ENCODE measurements at places on chromosomes 7 and 10.
A peak's percentile ranks its signal among the peaks of the same experiment; 100 is the strongest.

GRCh38 chr7:70630440-70630817 is 501.5 kb upstream of the GALNT17 start:
- DNase-seq = no peak

GRCh38 chr10:44411251-44411650 is 26.4 kb upstream of the CXCL12 start:
- DNase-seq = no peak

- DNase-seq = no peak
Measured at GRCh38 chr10:57716884-57717283, 550.8 kb downstream of the IPMK start.

DNA sequence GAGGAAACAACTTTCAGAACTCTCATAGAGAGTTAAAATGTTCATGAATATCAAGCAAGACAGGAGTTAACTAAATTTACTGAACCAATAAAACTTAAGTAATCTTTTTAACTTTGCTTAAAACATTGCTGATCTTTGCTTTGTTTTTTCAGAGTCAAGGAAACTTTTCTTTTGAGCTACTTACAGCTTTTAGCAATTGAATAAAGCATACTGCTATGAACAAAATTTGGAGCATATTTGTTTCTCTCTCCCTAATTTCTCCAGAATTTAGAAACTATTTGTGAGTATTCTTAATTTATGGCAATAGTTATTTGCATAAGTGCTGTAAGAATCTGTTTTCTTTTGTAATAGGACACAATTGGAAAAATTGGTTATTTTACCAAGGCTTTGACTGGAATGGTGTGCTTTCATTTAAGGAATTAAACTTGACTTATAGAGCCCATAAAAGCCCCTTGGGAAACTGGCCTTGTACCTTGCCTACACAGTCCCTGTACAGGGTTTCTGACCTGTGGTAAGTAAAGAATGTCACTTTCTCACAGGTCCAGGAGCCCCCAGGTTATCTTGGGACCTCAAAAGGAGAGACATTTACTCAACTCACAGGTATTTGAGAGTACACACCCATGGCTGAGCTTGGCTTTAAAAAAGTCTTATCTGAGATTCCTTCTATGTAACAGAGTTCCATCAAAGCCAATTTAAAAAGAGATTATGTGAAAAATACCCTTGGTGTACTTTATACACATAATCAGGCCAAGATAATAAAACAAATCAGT is 23.3 kb upstream of the KIAA1549 start:
- DNase-seq = no peak

DNA sequence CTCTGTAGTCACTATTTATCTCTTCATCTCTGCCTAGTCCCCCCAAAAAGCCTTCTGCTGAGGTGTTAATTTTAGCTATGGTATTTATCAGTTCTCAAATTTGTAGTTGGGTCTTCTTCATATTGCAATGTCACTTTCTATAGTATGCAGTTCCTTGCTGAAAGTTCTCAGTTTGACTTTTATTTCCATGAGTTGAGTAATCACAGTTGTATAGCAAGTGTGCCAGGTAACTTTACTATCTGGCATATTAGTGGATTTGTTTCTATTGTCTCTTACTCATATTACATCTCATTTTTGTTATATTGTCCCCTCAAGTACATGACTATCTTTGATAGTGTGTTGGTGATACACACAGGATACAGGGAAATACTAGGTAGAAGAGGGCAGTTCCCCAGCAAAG is 152.8 kb downstream of the CUBN start:
- no peak for DNase-seq

DNA sequence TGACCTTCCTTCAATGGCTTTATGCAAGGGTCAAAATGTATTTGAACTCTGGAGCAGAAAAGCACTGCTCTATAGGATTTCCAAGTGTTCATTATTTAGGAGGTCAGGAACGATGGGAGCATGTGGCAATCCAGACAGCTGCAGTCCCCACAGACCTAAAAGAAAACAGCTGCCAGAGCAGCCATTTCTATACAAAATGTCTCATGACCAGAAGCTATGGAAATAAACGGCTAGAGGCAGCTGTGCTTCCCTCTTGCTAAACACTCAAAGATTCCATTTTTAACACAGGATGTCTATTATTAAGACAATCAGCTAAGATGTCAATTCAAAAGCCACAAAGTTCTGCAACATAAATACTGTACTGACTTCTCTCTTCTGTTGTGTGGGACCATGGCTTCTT is 879.1 kb upstream of the C7orf33 start:
- no peak for DNase-seq

- DNase-seq = no peak
Measured at GRCh38 chr7:73685311-73685710, 1.9 kb downstream of the BUD23 start.

- DNase-seq = no peak
Measured at GRCh38 chr7:85776691-85777345, 590.0 kb upstream of the SEMA3D start.

DNA sequence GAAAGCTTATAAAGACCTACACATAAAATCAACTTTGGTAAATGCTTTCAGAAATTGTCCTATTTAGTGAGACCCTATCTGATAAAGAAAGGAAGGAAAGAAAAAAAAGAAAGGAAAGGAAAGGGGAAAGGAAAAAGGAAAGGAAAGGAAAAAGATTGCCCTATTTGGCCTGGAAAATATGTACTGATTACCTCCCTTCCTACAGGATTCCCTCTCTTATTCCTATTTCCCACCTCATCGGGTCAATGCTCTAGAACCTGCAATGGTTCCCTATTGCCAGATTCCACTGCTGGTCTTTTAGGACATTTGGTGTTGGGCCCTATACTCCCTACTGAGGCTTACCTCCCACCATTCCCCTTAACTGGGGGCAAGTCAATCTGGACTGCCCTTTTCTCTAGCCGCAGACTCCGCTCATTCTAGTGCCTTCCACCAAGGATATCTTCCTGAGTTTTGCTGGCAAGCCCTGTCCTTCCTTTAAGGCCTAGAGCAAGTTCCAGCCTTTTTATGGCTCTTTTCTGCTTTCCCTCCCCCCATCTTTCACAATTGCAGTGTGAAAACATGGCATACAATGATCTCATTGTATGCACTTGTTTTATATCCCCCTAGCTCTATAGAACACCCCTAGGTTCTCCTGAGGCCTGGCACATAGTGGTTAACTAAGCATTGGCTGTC is 4.4 kb downstream of the DDIT4 start:
- no peak for DNase-seq

DNA sequence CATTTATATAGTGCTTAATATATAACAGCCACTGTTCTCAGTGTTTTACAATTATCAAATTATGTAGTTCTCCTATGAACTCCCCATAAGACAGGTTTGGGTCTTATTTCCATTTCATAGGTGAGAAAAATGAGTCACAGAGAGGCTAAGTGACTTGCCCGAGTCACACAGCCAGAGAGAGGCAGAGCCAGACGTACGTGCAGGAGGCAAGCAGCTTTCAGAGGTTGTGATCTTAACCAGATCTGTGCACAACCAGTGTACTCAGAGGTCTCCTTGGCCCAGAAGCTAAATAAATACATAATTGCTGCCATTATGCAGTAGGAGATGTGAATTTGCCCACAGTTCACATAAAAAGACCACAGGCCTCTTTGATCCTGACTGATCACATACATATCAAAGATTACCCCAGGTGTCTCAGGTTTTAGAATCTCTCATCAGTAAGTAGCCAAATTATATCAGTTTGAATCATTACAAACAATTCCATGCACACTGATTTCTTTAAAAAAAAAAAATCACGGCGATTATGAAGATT is 304.7 kb upstream of the AOAH start:
- DNase-seq = peak; percentile 60

GRCh38 chr7:135704698-135705097 is 23.3 kb downstream of the SLC13A4 start:
- DNase-seq = no peak

GRCh38 chr10:26156019-26156418 is 60.6 kb upstream of the GAD2 start:
- DNase-seq = no peak

- no peak for DNase-seq
Measured at GRCh38 chr10:92678206-92678605, 11.5 kb upstream of the HHEX start.

GRCh38 chr10:75612904-75613684 is 181.7 kb downstream of the LRMDA start:
- DNase-seq = no peak

- DNase-seq = no peak
Measured at GRCh38 chr10:72315054-72315453, 39.7 kb downstream of the DNAJB12 start.

GRCh38 chr7:96045919-96046318 is 273.6 kb downstream of the DYNC1I1 start:
- DNase-seq = no peak

GRCh38 chr7:27160546-27161213 is 4.2 kb upstream of the HOXA7 start:
- DNase-seq = peak; percentile 98

DNA sequence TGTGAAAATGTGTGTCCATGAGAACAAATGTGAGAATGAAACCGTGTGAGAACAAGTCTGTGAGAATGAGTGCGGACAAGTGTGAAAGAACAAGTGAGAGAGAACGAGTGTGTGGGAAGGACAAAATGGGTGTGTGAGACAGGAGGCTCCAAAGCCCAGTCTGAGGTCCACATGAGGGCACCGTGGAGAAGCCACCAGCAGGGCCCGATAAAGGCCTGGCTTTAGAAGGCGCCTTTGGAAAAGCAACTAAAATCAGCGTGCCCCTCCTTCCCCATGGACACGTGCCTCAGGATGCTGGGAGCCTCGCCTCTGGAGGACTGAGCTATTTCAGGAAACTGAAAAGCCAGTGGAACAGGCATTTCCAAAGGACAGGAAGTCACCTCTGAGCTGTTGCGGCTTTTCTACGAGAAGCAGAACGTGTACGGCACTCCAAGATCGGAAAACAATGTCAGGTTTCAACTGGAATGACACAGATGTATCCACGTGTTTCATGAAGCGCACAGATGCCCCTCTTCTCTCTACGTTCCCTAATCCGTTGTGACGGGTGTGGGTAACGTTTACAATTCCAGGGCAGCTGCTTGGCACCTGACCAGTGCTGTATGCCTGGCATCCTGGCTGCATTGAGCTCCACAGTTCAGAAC is 46.4 kb downstream of the ESYT2 start:
- no peak for DNase-seq

DNA sequence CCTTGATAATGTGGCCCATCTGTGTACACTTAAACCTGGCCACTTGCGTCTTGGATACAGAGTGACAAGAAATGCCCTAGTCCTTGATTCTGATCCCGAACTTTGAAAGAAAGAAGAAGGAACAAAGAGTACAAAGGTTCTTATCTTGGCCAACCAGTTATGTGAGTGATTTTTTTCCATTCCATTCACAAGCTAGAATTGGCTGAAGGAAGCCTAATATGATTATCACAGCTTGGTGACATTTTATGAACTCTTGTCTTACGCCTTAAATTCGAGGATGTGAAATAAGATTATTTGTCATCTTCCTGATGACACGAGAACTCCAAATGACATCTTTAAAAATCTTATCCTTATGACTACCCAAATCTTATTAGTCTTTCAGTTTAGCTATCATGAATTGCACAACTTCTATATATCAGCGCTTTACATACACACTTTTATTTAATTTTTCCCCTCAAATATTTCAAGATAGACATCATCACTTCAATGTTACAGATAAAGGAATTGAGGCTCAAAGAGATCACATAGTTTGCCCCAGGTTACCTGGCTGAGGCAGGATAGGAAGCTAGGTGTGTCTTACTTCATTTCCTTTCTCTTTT is 13.0 kb upstream of the SP4 start:
- no peak for DNase-seq

- DNase-seq = peak; percentile 50
Measured at GRCh38 chr7:130986261-130986690, 252.3 kb upstream of the KLF14 start.

DNA sequence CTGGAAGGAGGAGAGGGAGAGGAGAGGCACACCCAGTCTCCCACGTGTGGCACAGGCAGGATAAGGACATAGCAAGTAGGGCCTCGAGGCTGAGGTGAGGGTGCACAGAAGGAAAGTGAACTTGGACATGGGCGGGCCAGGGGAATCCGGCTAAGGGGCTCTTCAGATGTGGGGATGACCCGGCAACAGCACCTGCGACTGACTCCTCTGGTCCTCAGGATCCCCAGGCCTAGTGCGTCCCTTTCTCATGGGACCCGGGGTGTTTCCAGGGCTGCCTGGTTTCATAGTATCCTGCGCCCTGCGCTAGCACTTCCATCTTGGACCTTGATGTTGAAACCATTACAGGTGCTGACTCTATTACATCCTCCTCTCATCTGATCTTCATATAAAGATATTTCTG is 96.1 kb upstream of the LYZL2 start:
- DNase-seq = peak; percentile 47

GRCh38 chr7:34145603-34146002 is 240.3 kb downstream of the BMPER start:
- DNase-seq = no peak

- no peak for DNase-seq
Measured at GRCh38 chr7:112594397-112594796, 113.6 kb downstream of the LSMEM1 start.

DNA sequence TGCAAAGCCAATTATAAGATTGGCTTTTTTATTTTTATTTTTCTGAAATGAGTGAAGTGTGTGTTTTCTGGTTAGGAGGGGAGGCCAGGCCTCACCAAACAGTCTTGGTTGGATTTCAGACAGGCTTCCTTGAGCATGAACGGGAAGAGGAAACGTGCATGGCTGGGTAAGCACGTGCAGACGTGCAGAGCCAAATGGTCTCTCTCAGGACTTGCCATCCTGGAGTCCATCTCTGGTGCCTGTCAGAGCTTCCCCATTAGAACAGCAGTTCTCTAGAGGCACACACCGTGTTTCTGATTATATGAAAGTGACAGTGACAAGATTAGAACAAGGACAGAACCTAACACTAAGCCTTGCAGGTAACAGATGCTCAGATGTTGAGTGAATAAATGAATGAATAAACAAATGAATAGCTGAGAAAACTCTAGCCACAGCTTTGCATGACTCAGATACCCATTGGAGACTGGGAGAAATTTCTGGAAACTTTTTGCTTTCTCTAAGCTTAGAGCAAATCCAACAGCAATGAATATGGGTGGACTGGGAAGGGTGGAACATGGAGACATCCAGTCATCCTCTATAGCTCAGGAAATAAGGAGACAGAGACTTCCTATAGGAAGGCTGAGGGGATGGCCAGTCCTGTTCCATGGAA is 11.8 kb upstream of the CALD1 start:
- DNase-seq = no peak

DNA sequence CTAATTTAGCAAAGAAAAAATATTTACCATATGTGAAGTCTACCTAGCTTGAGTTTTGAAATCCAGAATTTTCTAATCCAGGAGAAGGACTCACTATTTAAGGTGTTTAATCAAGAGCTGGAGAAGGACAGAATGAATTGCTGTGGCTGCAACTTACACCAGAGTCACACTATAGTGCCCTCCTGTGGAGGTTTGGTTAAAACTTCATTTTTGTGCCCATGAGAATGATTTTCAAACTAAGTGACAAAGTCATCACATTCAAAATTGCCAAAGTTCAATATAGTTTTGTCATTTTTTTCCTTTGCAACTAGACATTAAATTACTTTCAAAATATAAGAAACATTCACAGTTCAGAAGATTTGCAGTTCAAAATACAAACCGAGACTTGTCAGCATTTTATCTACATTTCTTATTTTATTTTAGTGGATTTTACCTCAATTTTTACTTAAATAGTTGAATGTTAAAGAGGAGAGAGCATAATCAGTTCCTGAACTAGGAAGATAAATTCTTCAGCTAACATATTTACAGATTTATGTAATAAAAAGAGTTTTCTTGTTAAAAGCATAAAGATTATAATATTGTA is 70.7 kb downstream of the CABCOCO1 start:
- no peak for DNase-seq
